Fibroblast of lung (primary cell): ENCODE measurements at places on chromosomes 11 and 22. TPM values are rescaled to one million over a fixed set of nuclear protein-coding genes. Genes with fewer than 3 reads are reported as not detected.

DNA sequence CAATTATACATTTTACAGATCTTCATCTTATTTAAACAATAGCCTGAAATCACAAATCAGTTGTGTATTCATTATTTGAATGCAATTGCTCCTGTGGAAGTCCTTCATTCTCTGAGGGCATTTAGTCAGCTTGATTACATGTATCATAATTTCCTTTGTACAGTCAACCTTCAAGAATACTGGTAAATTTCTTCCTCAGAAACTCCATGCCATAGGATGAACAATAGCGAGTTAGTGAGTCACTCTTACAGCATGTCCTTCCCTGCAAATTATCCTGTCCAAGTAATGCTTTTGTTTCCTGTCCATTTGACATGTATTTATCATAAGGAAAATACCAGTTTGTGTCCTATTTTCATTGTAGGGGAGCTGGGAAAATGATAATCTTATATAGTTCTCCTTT is 3.8 kb downstream of the OR10S1 start:
- H3K4me1 ChIP-seq = no peaks in the 10 kb centered on the region
- no peak overlapping the region for H3K4me3 ChIP-seq
- peak; percentile 27 for DNase-seq
- H3K27ac ChIP-seq = no peak overlapping the region
- H3K27me3 ChIP-seq = no peaks in the 10 kb centered on the region

- H3K27ac ChIP-seq = no peak overlapping the region
- no peak overlapping the region for H3K4me3 ChIP-seq
- H3K27me3 ChIP-seq = peaks cover 9% of the 10 kb centered on the region
- no peaks in the 10 kb centered on the region for H3K36me3 ChIP-seq
- no peak for DNase-seq
Observed at GRCh38 chr22:46024136-46024840, 47.3 kb upstream of the WNT7B start.

The GLB1L2 gene
- total RNA-seq = under 0.01 TPM in 2 replicates

The TMEM191B gene
- total RNA-seq = under 0.01 and 4.1 TPM in 2 replicates

The GLB1L3 gene
- total RNA-seq = not detected in 2 replicates

The PGA5 gene
- total RNA-seq = 3.3 TPM in 1 of 2 replicates, not detected in the other

DNA sequence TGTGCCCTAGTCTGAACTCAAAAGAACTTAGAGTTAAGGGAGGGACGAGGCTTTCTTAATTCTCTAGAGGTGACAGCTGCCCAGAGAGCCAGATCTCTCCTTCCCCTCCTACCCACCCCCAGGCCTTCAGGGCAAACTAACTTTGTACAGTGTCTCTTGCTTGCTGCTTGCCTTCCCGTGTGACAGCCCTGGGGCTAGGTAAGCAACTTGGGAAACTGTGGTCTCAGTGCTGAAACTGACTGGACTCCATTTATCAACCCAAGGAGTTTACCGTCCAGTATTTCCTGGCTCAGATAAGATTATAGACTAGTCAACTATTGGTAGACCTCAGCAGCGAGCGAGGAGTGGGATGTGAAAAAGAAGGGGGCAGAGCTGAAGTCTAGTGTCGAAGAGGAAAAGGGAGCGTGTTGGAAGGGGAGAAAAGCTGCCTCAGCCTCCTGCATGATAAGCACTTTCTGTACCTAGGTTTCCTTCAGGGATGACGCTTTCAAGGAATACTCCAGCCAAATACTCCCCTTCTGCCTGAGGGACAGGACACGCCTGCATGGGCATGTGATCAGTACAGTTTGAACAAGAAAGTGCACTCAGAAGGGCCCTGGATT is 43.3 kb upstream of the WEE1 start:
- no peaks in the 10 kb centered on the region for H3K27me3 ChIP-seq
- DNase-seq = no peak
- no peaks in the 10 kb centered on the region for H3K36me3 ChIP-seq
- H3K4me3 ChIP-seq = no peak overlapping the region
- H3K4me1 ChIP-seq = peaks cover 13% of the 10 kb centered on the region
- H3K27ac ChIP-seq = no peak overlapping the region

The LMO2 gene
- 0.17 and 0.51 TPM in 2 replicates for total RNA-seq

DNA sequence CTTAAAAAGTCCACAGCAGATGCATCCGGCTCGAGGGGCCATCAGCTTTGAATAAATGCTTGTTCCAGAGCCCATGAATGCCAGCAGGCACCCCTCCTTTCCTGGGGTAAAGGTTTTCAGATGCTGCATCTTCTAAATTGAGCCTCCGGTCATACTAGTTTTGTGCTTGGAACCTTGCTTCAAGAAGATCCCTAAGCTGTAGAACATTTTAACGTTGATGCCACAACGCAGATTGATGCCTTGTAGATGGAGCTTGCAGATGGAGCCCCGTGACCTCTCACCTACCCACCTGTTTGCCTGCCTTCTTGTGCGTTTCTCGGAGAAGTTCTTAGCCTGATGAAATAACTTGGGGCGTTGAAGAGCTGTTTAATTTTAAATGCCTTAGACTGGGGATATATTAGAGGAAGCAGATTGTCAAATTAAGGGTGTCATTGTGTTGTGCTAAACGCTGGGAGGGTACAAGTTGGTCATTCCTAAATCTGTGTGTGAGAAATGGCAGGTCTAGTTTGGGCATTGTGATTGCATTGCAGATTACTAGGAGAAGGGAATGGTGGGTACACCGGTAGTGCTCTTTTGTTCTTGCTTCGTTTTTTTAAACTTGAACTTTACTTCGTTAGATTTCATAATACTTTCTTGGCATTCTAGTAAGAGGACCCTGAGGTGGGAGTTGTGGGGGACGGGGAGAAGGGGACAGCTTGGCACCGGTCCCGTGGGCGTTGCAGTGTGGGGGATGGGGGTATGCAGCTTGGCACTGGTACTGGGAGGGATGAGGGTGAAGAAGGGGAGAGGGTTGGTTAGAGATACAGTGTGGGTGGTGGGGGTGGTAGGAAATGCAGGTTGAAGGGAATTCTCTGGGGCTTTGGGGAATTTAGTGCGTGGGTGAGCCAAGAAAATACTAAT is 1.9 kb downstream of the NEAT1 start:
- H3K36me3 ChIP-seq = peaks cover 14% of the 10 kb centered on the region
- peak; percentile 47 for DNase-seq
- H3K4me3 ChIP-seq = peak overlapping the region; percentile 78
- H3K4me1 ChIP-seq = peaks cover 12% of the 10 kb centered on the region

DNA sequence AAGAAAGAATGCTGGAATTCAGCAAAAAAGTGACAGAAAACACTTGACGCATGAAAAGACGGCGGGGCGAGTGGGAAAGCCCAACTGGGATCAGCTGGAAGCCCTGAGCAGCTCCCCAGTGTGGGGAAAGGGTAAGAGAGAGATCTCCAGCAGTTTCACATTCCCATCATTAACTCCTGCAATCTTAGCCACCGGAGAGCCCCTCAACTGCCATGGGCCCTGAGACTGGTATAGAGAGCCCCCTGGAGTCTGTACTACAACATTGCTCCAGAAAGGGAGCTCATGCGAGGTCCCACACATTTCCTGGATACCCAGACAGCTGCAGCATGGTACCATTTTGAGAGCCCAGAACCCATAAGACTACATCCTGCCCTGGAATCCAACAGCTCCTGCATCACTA is 31.1 kb downstream of the MRGPRX4 start:
- no peaks in the 10 kb centered on the region for H3K4me1 ChIP-seq
- peaks cover 2% of the 10 kb centered on the region for H3K27me3 ChIP-seq
- H3K36me3 ChIP-seq = no peaks in the 10 kb centered on the region
- no peak overlapping the region for H3K27ac ChIP-seq
- no peak overlapping the region for H3K4me3 ChIP-seq
- no peak for DNase-seq

GRCh38 chr11:45658292-45658991 is 7.0 kb downstream of the CHST1 start:
- peaks cover 13% of the 10 kb centered on the region for H3K27me3 ChIP-seq
- H3K36me3 ChIP-seq = no peaks in the 10 kb centered on the region
- peak; percentile 72 for DNase-seq
- H3K4me1 ChIP-seq = peaks cover 10% of the 10 kb centered on the region

GRCh38 chr11:117717485-117718314 is 79.3 kb downstream of the DSCAML1 start:
- H3K4me1 ChIP-seq = no peaks in the 10 kb centered on the region
- no peak overlapping the region for H3K4me3 ChIP-seq
- H3K36me3 ChIP-seq = no peaks in the 10 kb centered on the region
- H3K27ac ChIP-seq = no peak overlapping the region
- no peaks in the 10 kb centered on the region for H3K27me3 ChIP-seq
